ENCODE measurements at places on chromosomes 1 and 21.
A peak's percentile ranks its signal among the peaks of the same experiment; 100 is the strongest.

DNA sequence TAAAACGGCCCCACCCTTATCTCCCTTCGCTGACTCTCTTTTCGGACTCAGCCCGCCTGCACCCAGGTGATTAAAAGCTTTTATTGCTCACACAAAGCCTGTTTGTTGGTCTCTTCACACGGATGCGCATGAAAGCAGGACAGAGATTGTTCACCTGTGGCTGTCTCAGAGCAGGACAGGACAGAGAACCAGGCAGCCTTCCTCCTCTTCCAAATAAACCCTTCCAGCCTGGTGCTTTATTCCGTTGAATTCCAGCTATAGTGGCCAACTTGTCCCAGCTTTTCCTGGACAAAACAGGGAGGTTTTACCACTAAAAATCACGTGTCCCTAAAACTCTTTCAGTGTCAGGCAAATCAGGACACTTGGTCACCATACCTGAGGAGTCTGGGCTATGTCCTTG is 9.5 kb upstream of the DMRTB1 start:
- DNase-seq, result no peak

DNA sequence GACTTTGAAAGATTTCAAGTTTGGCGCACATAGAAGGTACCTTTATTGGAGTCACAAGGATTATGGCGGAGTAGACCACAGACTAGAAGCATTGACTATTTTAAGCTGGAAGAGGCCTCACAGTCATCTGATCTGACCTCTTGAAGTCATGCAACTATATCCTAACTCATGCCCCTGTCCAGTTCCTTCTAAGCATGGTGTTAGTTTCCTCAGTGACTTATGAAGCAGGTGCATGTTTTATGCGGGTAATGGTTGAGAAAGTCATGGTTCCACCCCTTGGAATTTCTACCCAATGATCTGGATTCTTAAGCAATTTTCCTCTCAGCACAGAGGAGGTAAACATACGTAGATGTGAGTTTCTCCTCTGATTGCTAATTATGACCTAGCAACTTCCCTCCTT is 11.7 kb downstream of the OLFML3 start:
- no peak for DNase-seq

DNA sequence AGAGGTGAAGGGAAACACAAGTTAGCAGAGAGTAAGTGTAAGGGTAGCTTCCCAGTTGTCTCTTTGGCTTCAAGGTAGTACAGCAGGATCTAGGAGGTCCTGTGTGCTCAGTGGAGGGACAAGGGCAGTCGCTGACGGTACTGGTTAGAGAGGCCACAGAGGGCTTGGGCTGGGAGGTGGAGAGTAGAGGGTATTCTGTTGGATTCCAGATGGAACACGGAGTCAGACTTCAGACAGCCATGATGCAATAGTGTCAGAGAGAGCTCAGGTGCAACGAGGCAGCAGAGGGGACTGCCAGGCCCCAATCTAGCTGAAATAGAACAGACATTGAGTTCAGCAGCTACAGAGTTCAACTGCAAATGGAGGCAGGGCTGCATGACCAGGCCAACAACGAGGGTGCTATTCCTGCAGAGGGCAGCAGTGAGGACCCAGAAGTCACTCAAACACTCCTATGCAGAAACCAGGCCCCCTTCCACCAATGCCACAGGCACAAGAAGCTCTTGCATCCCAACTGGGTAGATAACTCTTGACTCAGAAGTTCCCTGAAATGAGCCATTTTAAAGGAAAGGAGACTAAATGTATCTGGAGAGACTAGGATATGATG is 325.0 kb upstream of the ESRRG start:
- DNase-seq, result no peak

DNA sequence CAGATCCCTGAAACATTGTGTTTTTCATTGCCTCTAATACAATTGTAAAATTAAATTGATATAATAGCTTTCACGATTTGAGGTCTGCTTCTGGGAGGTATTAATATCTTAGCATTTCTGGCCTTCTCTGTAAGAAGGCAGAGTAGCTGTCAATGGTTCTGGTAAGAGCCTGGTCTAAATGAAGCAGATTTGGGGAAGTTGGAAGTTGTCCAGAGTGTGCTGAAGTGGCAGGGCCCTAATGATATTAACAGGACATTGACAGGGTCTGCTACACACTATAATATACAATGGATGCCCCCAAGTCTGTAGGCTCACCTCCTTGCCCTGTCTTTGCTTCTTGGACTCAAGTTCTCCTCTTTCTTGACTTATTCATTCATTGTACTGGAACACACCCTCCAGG is 99.5 kb downstream of the C4BPA start:
- no peak for DNase-seq

DNA sequence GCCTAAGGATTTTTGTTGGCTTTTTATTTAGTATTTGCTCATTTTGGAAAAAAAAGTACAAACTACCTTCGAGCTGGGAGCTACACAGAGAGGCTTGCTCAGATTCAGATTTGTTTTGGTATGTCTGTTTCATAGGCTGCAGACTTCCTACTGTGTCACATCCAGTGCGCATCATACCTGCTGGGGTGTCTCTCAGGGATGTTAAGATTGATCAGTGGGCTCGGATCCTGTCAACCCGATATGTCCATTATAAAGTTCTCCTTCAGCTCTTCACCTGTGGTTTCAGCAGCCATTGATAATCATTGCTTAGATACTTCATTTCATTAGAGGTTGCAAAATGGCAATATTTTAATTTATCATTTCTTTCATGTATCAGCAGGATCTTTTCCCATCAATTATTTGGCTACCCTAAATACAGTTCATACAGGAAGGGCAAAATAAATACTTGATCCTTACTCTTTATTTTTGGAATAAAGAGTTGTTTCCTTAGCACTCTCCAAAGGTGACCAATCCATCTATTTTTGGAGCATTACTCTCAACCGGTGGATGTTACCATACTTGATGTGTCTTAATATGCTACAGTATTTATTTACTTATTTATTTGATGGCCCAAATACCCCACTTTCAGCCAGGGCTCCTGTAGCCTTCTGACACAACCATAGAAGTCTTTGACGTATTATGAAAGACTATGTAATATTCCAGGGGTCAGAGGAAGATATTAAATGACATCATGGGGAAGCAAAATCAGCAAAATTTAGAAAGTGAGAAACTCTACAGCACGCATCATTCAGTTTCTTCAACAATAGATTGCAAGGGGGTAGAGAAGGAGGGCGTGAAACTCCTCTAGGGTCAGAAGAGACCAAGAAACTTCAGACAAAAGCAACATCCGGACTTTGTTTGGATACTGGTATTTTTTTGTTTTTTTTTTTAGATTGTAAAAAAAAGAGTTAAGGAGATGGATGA is 55.3 kb upstream of the HNRNPU start:
- DNase-seq, result no peak

DNA sequence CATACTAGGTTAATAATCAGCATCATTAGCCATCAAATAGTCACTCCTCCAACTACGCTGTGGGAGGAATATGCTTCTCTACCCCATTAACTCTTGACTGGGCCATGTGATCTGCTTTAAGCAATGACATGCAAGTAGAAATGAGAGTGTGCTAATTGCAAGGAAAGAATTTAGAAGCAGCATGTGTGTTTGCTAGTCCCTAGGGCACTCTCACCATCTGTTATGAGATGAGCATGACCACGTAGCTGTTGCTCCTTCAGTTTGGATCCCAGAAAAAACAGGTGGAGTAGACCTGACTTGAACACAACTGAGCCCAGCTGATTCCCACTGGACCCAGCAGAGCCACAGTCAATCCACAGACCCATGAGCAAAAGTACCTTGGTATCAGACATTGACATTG is 19.7 kb upstream of the RGS7 start:
- no peak for DNase-seq

DNA sequence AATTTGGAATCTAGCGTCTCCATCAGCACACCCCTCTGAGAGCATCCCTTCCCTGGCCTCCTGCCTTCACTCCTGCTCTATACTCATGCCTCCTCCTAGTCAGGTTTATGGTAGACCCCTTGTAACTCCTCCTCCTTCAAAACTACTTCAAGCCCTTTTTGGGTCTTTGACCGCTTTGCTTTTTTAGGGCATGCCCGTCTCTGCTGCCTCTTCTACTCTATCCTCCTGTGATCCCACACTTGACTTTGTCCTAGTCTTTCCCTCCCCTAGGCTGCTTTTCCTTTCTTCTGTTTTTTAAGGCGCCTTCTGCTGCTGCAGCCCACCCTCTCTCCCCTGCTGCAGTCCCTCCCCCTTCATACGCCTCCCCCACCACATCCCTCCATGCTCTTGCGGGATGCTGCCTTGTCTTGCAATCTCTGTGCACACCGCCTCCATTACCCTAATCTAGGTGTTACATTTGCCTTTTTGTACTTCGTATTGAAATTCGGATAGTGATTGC is 1.5 kb downstream of the SNX27 start:
- no peak for DNase-seq

- DNase-seq, result no peak
Observed at GRCh38 chr1:83832194-83832593, 166.7 kb downstream of the TTLL7 start.

DNA sequence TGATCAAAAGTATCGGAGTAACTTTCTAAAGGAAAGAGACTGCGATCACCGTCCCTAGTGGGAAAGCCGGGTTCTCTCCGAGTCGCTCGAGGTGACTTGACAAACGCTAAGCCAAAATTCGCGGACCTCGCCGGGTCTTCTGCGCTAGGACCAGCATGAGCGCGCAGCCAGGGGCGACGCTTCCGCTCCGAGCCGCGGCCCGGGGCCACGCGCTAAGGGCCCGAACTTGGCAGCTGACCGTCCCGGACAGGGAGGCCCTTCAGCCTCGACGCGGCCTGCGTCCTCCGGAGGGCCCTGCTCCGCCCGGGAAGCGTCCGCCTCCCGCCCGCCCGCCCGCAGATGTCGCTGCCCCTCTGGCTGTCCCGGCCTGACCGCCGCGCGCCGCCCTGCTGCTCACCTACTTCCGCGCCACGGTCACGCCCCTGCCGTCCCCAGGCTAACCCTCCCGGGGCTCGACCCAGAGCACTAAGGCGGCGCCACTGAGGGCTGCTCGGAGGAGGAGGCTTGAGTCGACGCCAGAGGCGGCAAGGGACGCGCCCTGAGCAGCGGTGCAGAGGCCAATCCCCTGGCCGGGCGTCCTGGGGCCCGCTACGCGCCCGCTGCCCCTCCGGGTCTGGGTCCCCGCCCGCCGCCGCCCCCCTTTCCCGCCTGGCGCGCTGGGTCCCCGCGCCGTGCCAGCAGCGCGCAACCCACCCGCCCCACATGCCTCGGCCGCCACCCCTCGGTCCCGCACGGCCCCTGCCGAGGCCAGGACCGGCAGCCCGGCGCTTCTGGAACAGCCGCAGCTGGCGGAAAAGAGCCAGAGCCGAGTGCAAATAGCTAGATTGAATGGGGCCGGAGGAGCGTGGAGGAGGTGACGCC is 896 bp upstream of the DUSP10 start:
- peak; percentile 87 for DNase-seq

DNA sequence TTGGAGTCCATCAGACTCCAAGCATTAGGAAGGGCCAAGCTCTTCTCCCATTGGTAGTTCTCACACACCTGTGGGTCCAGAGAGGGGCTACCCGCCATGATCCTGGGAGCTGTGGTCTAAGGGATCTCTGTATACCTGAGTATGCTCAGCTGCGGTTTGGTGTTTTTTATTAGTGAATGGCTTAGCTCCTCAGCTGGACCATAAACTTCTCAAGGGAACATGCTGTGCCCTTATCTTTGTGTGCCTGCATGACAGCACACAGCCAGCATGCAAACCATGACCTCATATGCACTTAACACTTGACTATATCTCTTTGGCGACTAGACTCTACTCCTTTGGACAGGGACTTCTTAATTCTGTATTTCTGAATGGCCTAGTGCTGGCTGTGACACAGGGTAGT is 94.5 kb downstream of the CD58 start:
- no peak for DNase-seq

DNA sequence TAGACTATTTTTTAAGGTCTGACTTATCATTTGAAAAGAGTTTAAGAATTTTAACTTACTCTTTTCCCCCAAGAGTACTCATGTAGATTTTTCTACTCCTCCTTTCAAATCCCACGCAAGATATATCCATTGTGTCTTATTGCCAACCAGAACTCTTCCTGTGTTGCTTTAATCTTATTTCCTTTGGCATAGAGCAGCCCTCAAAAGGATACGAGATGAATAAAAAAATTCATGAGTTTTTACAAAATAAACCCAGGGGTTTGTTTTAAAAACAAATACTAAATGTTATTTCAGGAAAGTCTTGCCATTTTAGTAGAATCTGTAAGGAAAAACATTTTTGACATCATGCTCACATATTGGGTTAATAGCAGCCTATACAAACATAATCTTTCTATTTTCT is 543.2 kb upstream of the CXADR start:
- no peak for DNase-seq

DNA sequence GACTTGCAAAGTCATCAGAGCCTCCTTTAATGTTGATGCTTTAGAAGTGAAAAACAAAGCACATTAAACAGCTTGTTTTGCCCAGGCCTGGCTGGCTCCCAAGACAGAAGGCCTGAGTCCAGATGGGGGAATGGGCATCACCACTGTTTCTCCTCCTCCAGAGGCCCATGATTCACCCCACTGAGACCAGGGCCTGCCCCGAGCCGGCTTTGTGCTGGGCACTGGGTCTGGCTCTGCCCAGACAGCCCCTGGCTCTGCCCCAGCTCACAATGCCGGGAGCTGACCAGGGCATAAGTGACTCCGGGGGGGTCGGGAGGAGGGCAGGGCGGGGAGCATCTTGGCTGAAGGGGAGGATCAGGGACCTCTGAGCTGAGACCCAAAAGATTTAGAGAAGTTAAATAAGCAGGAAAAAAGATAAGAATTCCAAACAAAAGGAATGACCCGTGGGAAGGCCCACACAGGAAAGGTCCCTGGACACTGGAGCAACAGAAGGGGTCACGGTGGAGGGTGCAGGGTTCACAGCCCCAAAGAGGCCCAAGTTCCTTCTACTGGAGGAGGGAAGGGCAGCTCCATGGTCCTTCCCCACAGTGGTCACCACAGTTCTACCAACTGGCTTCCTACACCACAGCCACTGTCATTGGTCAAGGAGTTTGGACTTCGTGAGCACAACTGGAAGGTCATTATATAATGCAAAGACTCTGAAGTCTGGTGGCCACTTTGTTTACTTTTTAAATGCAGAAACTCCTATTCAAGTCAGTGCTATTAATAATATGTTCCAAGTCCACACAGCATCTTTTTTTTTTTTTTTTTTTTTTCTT is 5.5 kb downstream of the C2CD2 start:
- no peak for DNase-seq

- DNase-seq, result no peak
Observed at GRCh38 chr1:212559929-212560328, 48.6 kb upstream of the ATF3 start.

Data from activated T-cell treated with anti-CD3 and anti-CD28 coated beads, Interleukin-2, amount 50 U/mL, for 72 hours (primary cell).